ENCODE measurements at places on chromosomes 3 and 15. TPM values are rescaled to one million over a fixed set of nuclear protein-coding genes. Genes with fewer than 3 reads are reported as not detected.

Gene IMPG2
- total RNA-seq: 0.33 TPM

DNA sequence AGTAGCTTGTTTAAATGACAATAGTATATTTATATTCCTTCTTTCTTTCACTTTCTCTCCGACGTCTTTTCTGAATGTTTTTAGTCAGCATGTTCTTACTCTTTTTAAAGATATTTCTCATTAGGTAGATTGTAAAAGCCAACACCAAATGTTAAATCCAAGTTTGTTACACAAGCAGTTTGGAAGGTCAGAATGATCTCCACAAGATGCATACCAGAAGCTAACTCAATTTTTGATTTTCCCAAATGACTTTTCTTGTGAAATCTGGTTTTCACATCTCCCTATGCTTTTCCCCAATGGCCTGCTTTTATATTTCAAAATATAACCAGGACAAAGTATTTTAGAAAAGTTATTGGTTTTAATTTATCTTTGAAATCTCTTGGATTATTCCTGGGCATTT is 49.7 kb upstream of the TPRG1 start:
- no peak for DNase-seq

DNA sequence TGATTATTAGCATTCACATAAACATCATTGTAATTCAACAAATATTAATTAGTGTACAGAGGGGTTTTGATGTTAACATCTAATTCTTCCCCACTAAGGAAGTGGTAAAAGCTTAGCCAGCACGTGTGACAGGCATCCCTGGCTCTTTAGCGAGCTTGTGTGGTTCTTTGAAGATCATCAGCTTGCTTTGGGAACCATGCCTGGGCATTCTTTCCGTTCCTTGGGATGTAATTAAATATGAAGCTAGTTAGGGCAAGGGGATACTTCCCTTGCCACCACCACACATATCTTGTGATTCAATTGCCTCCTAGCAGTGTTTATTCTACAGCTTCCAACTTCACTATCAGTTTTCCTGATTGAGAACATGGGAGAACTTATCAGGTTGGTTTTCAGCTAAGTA is 246.5 kb downstream of the MYRIP start:
- DNase-seq: no peak

Gene SNURF
- total RNA-seq: 61.1 TPM

GRCh38 chr15:58593870-58594269 is 155.6 kb downstream of the ADAM10 start:
- DNase-seq: no peak

Measured in fibroblast of lung (primary cell).